IMR-90 (cell line): ENCODE measurements at places on chromosomes 3 and 15.

DNA sequence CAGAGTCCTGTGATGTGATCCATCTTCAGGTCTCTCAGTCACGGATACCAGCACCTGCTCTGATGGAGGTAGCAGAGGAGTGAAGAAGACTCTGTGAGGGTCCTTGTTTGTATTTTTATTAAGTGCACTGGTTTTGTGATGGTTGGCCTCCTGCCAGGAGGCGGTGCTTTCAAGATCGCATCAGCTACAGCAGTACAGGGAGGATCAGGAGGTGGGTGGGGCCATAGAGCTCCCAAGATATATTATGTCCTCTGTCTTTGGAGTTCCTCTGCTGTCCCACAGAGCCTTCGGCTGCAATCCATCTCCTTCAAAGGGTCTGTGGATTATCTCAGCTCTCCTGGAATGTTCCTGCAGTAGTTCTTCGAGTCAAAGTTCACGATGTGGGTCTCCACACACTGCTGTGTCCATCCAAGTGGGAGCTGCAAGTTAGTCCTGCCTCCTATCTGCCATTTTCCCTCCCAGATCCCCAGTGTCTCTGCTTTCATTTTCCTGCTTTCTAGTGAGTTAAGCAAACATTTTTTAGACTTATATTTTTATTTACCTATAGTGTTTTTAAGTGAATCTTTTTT lies 54.7 kb downstream of the TM2D3 start:
- no peak for DNase-seq

GRCh38 chr3:82506204-82506603 lies 744.8 kb upstream of the GBE1 start:
- no peak for DNase-seq

DNA sequence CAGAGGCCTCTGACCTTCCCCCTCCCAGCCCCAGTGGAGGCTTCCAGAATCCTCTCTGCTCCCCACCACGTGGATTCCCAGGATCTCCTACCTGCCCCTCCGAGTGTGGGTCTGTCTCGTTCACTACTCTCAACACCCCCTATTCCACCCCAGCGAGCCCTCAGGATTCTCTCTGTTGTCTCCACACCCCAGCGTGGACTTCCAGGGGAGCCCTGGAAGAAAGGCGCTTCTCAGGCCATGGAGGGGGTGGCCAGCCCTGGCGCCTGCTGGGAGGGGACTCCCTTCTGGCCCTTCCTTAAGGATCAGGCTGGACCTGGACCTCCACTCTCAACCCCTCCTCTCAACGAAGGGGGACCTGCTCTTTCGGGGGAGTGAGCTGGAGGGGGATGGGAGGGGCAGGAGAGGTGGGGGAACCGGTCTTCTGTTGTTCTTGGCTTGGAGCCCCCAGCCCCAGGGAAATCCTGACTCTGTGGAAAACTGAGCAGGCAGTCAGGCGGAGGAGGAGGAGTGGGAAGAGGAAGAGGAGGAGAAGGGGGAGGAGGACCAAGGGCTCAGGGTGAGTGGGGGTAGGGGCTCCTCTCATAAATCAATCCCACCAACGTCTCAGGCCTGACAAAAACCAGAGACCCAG lies 32.9 kb downstream of the EPHB3 start:
- DNase-seq = no peak

GRCh38 chr3:58072052-58072762 lies 64.0 kb downstream of the FLNB start:
- peak; percentile 81 for DNase-seq

DNA sequence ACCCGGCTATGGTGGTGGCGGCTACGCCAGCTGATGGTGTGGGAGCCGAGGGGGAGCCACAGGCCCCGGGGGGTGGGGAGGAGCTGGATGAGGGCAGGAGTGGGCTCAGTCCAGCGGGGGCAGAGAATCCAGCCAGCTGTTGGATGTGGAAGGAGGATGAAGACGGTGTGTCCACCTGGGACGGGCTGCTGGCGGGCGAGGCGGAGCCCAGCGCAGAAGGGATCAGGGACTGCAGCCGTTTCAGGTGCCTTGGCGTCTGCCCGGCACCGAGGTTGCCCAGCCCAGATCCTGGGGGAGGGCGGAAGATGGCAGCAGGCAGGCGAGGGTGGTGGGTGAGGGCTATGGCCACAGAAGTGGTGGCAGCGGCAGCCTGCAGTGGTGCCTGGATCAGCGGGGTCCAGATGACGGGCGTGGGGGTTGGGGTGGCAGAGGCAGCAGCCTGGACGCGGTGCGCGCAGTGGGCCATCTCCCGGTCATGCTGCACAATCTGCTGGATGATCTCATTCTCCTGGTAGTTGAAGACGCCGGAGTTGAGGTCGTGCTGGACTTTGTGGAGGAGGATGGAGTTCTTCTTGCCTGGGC lies 45.3 kb downstream of the HCN4 start:
- DNase-seq = no peak

DNA sequence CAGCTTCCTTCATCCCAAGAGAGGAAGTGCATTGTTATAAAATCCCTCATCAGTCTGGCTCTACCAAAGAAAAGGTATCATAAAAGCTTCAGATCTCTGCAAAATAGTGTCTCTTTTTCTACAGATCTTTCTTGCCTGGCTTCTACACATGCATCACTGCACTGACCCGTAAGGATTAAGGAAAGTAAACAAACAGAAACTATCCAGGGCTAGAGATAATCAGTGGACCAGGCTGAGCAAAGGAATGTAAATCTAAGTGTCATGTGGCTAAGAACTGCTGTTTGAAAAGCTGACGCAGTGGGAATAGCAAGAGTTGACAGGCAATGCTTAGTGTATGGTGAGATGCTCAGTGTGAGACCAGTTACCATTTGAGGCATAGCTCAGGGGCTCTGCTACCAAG lies 339.7 kb downstream of the IL5RA start:
- no peak for DNase-seq

DNA sequence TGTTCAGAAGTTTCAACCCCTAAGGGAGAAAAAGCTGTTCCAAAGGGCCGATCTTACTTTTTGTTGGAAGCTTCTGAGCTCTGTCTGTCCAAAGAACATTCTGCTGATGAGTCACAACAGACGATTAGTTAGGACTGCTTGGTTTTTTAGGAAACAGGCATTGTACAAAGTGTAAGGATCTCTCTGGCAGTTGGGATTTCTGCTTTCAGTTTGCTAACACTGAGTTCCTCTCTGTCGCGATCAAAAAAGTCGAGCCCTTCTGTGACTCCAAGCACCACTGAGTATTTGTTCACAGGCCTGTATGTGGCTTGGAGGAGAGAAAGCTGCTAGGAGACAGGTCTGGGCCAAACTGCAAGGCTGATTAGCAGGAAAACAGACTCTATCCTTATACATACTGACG lies 91.8 kb upstream of the PFN2 start:
- DNase-seq = peak; percentile 81

DNA sequence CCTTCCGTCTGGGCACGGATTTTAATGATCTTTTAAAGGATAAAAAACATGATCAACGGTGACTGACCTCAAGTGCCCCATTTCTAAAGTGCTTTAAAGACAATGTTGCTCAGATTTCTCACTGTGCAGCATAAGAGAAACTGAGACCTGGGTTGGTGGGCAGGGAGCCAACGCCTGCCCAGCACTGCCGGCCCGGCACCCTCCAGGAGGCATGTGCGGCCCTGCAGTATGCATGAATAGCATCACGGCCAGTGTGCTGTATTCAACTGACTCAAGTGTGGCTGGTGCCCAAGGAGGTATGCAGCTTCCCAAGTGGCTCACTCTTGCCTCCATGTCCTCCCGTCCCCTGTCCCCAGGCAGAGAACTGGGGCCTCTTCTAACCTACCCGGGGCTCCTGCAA lies 30.3 kb downstream of the SEC61A1 start:
- DNase-seq = no peak

DNA sequence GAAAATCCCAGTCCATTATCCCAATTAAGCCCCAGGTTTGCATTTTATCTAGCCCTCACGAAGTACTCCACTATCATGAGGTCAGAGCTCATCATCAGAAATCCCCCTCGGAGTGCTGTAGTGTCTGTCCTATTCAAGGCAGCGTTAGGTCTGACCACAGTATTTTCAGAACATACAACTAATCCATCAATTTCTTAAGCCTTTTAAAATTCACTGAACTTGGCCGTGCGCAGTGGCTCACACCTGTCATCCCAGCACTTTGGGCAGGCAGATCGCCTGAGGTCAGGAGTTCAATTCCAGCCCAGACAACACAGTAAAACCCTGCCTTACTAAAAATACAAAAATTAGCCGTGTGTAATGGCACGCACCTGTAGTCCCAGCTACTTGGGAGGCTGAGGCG lies 11.9 kb downstream of the VGLL4 start:
- DNase-seq = no peak

- DNase-seq = no peak
Observed at GRCh38 chr3:32419742-32420125, 28.1 kb downstream of the CMTM7 start.

DNA sequence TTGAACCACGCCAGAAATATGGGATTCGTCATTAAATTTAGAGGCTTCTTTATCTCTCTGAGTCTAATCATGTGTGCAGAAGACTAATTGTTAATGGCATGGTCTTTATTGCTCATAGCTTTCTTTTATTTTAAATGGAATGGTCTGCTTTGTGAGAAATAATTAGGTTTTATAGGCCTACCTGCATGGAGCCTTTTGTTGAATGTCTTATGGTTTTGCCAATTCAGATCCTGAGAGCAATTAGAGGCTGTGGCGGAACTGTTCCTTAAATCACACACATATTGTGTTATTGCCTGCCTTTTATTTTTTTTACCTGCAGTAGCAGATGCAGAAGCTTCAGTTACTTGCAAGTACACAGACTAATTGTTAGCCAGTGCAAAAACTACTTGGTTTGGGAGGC lies 306.2 kb downstream of the NLGN1 start:
- DNase-seq = no peak

DNA sequence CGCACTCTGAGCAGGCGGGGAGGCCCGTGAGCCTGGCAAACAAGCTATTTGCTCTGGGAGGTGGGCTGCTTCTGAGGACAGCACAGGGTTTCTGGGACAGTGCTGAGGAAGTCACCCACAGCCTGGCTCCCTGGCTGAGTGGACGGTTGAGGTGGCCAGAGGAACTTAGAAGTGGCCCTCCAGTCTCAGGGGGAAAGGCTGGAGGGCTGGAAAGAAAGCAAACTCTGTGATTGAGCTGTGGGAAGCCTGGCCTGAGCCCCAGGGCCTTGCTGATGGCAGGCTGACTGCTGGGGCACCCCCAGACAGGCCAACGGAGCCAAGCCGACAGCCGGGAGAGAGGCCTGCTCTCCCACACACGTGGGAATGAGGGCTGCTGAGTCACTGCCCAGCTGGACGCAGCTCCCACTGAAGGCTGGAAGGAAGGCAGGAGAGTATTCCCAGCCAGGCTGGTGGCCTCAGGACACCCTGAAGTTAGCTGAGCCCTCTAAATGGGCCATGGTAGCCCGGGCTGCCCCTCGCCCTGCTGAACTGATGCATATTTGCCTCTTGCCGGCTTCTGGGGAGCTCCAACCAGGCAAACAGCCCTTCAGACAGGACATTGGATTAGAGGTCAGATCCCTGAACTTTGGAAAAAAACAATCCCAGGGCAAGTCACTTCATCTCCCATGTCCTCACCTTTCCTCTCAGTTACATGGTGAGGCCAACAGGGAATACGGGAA lies 98.0 kb upstream of the TLE3 start:
- DNase-seq = peak; percentile 92

GRCh38 chr15:59439576-59439975 lies 1.6 kb downstream of the FAM81A start:
- DNase-seq = no peak

DNA sequence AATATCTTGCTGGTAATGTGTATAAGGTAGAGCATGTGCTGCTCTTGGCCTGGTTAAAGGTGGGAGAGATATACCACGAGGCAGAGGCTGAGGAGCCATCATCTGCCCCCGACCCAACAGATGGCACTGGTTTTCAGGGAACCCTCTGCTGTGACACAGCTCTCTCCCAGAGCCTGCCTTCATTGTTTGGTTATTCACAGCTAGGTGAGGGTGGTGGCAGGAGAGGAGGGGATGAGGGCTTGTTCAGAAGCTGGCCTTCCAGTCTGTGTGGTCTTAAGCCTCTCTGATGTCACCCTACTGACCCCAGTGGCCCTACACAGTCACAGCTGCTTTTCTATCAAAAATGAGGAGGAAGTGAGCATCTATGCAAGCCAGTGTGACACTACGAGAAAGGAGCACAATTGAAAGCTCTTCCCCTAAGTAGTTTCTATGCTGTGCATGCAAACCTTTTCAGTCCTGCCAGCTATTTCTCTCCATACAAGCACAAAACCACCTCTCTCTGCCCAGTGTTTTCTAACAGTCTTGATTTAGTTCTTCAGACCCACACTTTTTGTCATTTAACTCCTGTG lies 258.4 kb upstream of the AGTR1 start:
- no peak for DNase-seq

DNA sequence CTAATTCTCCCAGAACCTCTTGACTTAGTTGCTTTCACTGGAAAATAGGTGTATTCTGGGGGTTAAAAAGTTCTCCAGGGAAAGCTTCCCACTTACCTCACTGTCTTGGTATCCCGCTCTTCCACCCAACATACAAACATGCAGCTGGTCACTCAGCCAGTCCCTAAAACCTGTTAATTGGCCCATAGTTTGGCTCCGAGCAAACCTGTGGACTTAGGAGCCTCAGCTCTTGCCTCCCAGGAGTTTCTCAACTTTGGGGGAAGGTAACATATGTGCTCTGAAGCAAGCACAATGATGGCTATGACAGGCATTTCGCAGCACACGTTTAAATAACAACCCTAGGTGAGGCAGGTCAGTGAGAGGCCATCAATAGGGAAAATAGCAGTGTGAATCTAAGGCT lies 25.8 kb upstream of the LRRFIP2 start:
- no peak for DNase-seq

- DNase-seq = no peak
Observed at GRCh38 chr3:67462187-67462586, 192.2 kb downstream of the SUCLG2 start.

- DNase-seq = peak; percentile 11
Observed at GRCh38 chr3:72494626-72495025, 353.6 kb downstream of the SHQ1 start.

DNA sequence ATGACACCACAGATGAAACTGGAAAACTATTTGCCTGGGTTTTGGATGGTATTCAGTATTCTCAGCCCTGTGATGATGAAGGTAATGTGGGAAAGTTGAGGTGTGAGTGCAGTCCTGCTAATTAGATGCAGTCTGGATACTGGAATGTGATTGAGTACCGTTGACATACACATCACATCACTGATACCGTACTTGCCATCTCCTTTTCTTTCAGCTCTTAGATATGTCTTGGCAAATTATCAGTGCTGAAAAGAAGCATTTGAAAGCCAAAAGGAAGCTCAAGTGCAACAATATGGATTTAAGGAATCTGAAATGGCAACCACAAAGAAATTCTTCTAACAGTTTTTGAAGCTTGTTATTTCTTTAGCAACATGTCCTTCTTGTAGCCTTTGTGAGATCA lies 381.4 kb upstream of the TGFBR2 start:
- no peak for DNase-seq

DNA sequence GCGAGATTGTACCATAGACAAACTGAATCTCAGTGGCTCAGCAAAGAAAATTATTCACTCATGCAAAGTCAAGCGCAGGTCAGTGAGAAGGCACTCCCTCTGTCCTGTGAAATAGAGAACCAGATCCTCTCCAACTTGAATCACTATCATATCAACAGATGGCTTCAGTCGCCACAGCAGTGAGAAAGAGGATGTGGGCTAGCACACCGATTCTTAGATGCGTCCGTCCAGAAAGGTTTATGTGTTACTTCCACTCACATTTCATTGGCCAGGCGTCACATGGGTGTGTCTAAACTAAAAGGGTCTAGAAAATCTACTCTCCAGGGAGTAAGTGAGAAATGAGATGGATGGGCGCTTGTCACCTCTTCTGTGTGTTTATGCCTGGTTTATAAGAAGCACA lies 141.6 kb upstream of the KBTBD8 start:
- no peak for DNase-seq

- DNase-seq = no peak
Observed at GRCh38 chr3:101310978-101311375, 9.4 kb downstream of the IMPG2 start.

- DNase-seq = no peak
Observed at GRCh38 chr3:94373456-94373855, 310.6 kb downstream of the NSUN3 start.
